ENCODE measurements at places on chromosomes 11 and 22.
A peak's percentile ranks its signal among the peaks of the same experiment; 100 is the strongest.

- H3K27me3 ChIP-seq = no peaks in the 10 kb centered on the region
- H3K4me1 ChIP-seq = peaks cover 70% of the 10 kb centered on the region
- no peaks in the 10 kb centered on the region for H3K36me3 ChIP-seq
Observed at GRCh38 chr22:31083923-31084810, 3.0 kb downstream of the SMTN start.

- H3K4me3 ChIP-seq = peak overlapping the region; percentile 65
- ATAC-seq = no peak
- H3K27ac ChIP-seq = peak overlapping the region; percentile 89
Observed at GRCh38 chr22:40051322-40051721, 56.6 kb downstream of the FAM83F start.

DNA sequence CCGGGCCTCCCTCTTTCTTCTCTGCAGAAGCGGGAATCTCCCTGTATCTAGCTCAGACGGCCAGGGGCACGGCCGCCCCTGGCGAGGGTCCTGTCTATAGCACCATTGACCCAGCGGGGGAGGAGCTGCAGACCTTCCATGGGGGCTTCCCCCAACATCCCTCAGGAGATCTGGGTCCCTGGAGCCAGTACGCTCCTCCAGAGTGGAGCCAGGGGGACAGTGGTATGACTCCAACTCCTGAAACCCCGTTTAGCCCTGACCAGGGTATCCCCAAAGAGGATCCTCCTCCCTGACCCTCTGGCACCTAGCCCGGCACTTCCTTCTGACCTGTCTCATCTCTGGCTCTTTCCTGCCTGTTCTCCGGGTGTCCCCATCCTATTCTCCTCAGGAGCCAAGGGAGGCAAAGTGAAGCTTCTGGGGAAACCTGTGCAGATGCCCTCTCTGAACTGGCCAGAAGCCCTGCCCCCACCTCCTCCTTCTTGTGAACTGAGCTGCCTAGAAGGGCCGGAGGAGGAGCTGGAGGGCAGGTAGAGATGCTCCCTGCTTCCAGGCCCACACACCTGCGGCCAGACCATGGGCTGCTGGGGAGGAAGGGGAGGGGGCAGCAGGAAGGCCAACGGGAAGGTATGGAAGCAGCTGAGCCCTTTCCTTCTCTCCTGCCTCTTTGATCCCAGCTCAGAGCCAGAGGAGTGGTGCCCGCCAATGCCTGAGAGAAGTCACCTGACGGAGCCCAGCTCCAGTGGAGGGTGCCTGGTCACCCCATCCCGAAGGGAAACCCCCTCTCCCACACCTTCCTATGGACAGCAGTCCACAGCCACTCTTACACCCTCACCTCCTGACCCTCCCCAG is 12.9 kb downstream of the ROBO3 start:
- no peaks in the 10 kb centered on the region for H3K36me3 ChIP-seq
- H3K27me3 ChIP-seq = peaks cover 73% of the 10 kb centered on the region
- ATAC-seq = no peak
- H3K4me3 ChIP-seq = peak overlapping the region; percentile 24
- peaks cover 19% of the 10 kb centered on the region for H3K4me1 ChIP-seq
- no peak overlapping the region for H3K27ac ChIP-seq

- H3K4me1 ChIP-seq = no peaks in the 10 kb centered on the region
- no peak for ATAC-seq
Observed at GRCh38 chr22:16956290-16956689, 51.7 kb downstream of the GAB4 start.

DNA sequence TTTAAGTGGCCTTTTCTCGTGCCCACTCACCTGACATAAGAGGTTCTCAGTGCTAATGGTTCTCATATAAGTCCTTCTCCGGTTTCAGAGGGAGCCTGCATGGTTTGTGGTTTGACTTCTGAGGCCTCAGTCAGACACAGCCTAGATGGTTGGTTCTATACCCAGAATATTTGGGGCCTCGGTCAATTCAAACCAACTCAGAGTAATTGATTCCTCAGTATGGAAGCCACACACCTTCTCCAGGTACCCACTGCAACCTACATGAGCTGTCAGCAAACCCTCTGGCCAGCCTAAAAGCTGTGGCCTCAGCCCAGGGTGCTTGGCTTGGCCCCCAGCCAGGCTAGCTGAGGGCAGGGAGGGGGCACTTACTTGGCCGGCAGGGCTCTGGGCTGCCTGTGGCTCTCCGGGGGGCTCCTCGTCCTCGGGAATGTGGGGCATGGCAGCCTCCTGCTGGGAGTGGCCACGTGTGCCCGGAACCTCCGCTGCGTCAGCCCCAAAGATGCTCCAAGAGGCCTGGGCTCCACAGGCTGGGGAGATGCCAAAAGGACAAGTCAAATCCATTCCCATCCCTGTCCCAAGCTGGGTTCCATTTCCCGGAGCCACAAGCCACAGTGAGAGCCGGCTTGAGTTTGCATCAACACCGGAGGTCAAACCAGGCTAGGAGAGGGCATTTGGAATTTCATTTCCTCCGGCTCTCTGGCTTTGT is 41.7 kb downstream of the IRAG1 start:
- ATAC-seq = no peak
- peak overlapping the region; percentile 17 for H3K27ac ChIP-seq
- H3K4me1 ChIP-seq = peaks cover 66% of the 10 kb centered on the region
- H3K36me3 ChIP-seq = no peaks in the 10 kb centered on the region
- H3K4me3 ChIP-seq = no peak overlapping the region
- H3K27me3 ChIP-seq = no peaks in the 10 kb centered on the region

GRCh38 chr11:86514453-86514852 is 139.8 kb downstream of the CCDC81 start:
- peaks cover 9% of the 10 kb centered on the region for H3K4me1 ChIP-seq
- peak overlapping the region; percentile 63 for H3K27ac ChIP-seq
- peak; percentile 79 for ATAC-seq
- no peak overlapping the region for H3K4me3 ChIP-seq

DNA sequence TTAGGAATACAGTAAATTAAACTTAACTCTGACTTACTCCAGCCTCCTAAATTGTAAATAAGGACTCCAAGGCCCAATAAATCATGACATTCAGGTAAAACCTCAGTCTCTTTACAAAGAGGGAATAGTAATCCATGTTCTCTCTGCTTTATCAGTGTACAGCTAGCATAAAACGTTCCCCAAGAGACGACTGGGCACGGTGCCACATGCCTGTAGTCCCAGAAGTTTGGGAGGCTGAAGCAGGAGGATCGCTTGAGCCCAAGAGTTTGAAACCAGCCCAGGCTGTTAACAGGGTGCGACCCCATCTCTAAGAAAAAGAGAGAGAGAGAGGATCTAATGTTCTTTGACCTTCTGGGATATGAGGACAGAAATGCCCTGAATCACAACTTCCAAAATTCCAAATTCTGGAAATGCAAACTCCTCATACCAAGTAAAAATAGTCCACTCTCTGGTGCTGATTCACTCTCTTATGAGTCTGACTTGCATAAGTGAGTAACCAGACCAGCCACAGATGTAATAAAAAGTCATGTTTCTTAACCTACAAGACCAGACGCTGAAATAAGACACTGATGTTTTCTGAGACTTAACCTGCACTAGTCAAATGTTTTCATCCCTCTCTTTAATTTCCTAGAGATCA is 25.5 kb downstream of the NNMT start:
- H3K4me3 ChIP-seq = no peak overlapping the region
- no peaks in the 10 kb centered on the region for H3K36me3 ChIP-seq
- no peak overlapping the region for H3K27ac ChIP-seq
- peaks cover 33% of the 10 kb centered on the region for H3K27me3 ChIP-seq
- H3K4me1 ChIP-seq = no peaks in the 10 kb centered on the region

- H3K4me3 ChIP-seq = no peak overlapping the region
- no peaks in the 10 kb centered on the region for H3K27me3 ChIP-seq
- no peak for ATAC-seq
- H3K36me3 ChIP-seq = no peaks in the 10 kb centered on the region
- H3K4me1 ChIP-seq = peaks cover 22% of the 10 kb centered on the region
- no peak overlapping the region for H3K27ac ChIP-seq
Observed at GRCh38 chr11:2440646-2441045, 3.7 kb downstream of the TRPM5 start.

GRCh38 chr11:106152013-106152412 is 74.6 kb downstream of the AASDHPPT start:
- no peak overlapping the region for H3K4me3 ChIP-seq
- H3K27me3 ChIP-seq = no peaks in the 10 kb centered on the region
- no peak for ATAC-seq
- H3K4me1 ChIP-seq = no peaks in the 10 kb centered on the region

GRCh38 chr11:18844753-18845367 is 53.3 kb upstream of the PTPN5 start:
- H3K4me3 ChIP-seq = no peak overlapping the region
- no peaks in the 10 kb centered on the region for H3K36me3 ChIP-seq
- peaks cover 47% of the 10 kb centered on the region for H3K27me3 ChIP-seq
- no peaks in the 10 kb centered on the region for H3K4me1 ChIP-seq

DNA sequence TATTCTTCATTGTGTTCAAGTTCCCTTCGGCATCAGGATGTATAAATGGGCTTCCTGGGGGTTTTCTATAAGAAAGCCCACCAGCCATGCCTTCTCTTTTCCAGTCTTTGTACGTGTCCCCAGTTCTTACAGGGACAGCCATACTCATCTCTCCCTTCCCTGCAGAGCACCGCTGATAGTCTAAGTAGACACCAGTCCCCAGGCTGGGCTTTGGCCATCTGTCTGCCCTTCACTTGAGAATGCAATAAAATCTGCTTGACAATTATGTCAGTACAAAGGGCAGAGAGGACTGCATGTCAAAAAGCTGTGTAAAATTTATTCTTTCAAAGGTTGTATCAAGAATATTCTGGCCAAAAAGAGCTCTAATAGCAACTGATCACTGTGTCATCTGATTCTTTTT is 27.3 kb downstream of the NTM start:
- ATAC-seq = no peak
- no peak overlapping the region for H3K4me3 ChIP-seq
- H3K4me1 ChIP-seq = no peaks in the 10 kb centered on the region

DNA sequence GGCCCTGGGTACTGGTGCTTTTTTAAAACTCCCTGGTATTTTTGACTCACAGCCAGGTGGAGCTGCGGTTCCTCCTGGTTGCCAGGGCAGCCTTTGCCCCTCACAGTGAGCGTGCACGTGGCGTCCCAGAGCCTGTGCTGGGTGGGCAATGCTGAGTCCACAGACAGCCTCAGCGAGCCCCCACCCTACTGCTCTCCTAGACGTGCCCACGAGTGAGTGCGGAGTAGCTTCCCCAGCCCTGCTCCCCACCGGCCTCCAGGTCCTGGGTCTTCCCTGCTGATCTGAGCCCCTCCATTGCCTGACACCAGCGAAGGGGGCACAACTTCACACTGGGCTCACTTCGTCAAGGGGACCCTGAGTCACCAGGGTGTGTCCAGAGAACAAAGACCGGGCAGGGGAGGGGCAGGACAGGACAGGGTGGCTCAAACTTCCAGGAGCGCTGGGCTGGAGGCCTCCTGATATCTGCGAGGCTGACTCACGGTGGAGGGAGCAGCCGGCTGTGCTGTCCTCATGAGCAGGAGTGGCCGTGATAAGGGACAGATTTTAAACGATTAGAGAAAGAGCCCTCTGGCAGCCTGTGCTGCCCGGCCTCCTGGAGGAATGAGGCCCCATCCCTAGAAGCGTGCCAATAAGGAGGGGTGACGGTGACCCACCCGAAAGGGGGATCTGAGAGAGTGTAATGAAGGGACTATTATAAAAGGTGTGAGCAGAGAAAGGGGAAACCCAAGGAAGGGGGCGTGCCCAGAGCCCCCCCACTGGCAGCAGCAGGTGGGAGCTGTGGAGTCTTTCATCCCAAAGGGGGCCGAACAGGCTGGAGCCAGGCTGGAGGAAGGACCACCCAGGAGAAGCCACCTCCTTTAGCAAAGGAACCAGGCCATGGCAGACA is 129.3 kb upstream of the FGF3 start:
- H3K27ac ChIP-seq = no peak overlapping the region
- H3K27me3 ChIP-seq = peaks cover 20% of the 10 kb centered on the region
- no peaks in the 10 kb centered on the region for H3K4me1 ChIP-seq
- ATAC-seq = no peak
- no peak overlapping the region for H3K4me3 ChIP-seq
- no peaks in the 10 kb centered on the region for H3K36me3 ChIP-seq

- no peaks in the 10 kb centered on the region for H3K36me3 ChIP-seq
- no peak overlapping the region for H3K27ac ChIP-seq
- no peak for ATAC-seq
- H3K4me1 ChIP-seq = peaks cover 6% of the 10 kb centered on the region
- no peak overlapping the region for H3K4me3 ChIP-seq
- no peaks in the 10 kb centered on the region for H3K27me3 ChIP-seq
Observed at GRCh38 chr22:19880786-19881569, 26.3 kb upstream of the GNB1L start.

DNA sequence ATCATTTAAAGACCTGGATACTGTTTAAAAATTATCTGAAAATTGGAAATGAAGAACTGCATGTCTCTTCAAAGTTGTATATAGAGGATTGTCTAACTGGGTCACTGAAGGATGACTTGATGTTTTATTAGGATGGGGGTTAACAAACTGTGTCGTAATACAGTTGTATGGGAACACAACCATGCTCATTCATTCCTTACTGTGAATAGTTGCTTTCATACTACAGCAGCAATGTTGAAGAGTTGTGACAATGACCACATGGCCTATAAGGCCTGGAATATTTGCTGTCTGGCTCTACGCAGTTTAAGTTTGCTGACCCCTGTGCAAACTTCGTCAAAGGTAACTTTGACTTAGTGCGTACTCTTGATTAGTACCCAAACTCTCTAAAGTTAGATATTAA is 38.4 kb downstream of the FDX1 start:
- no peaks in the 10 kb centered on the region for H3K27me3 ChIP-seq
- peaks cover 22% of the 10 kb centered on the region for H3K36me3 ChIP-seq
- H3K27ac ChIP-seq = no peak overlapping the region
- no peak for ATAC-seq
- no peak overlapping the region for H3K4me3 ChIP-seq

- peaks cover 22% of the 10 kb centered on the region for H3K36me3 ChIP-seq
- no peaks in the 10 kb centered on the region for H3K27me3 ChIP-seq
- no peak overlapping the region for H3K4me3 ChIP-seq
- no peak for ATAC-seq
- H3K4me1 ChIP-seq = peaks cover 24% of the 10 kb centered on the region
Observed at GRCh38 chr11:78192911-78193351, 4.2 kb downstream of the USP35 start.

- H3K4me3 ChIP-seq = no peak overlapping the region
- no peak overlapping the region for H3K27ac ChIP-seq
- no peak for ATAC-seq
- H3K4me1 ChIP-seq = peaks cover 25% of the 10 kb centered on the region
- H3K27me3 ChIP-seq = no peaks in the 10 kb centered on the region
- H3K36me3 ChIP-seq = peaks cover 14% of the 10 kb centered on the region
Observed at GRCh38 chr11:14446701-14447169, 52.9 kb downstream of the COPB1 start.

- H3K27ac ChIP-seq = no peak overlapping the region
- H3K27me3 ChIP-seq = no peaks in the 10 kb centered on the region
- ATAC-seq = peak; percentile 3
- peaks cover 63% of the 10 kb centered on the region for H3K36me3 ChIP-seq
- no peak overlapping the region for H3K4me3 ChIP-seq
Observed at GRCh38 chr22:29328566-29329500, 13.3 kb upstream of the RASL10A start.

- peaks cover 51% of the 10 kb centered on the region for H3K4me1 ChIP-seq
- peak overlapping the region; percentile 64 for H3K4me3 ChIP-seq
- ATAC-seq = peak; percentile 46
- no peaks in the 10 kb centered on the region for H3K36me3 ChIP-seq
- peak overlapping the region; percentile 56 for H3K27ac ChIP-seq
Observed at GRCh38 chr22:37166675-37167066, 17.0 kb upstream of the IL2RB start.

Data from stimulated activated memory B cell treated with anti-CD40 and anti-IgM and Interleukin-4, amounts not matched to agents 10 μg/mL and 1 μg/mL and 100 μg/mL, for 72 hours (primary cell).